NK-92 treated with Interleukin-12 subunit alpha and Interleukin-12 subunit beta, amount 100 ng/mL, for 24 hours (cell line): ENCODE measurements at places on chromosomes 1 and 21.

DNA sequence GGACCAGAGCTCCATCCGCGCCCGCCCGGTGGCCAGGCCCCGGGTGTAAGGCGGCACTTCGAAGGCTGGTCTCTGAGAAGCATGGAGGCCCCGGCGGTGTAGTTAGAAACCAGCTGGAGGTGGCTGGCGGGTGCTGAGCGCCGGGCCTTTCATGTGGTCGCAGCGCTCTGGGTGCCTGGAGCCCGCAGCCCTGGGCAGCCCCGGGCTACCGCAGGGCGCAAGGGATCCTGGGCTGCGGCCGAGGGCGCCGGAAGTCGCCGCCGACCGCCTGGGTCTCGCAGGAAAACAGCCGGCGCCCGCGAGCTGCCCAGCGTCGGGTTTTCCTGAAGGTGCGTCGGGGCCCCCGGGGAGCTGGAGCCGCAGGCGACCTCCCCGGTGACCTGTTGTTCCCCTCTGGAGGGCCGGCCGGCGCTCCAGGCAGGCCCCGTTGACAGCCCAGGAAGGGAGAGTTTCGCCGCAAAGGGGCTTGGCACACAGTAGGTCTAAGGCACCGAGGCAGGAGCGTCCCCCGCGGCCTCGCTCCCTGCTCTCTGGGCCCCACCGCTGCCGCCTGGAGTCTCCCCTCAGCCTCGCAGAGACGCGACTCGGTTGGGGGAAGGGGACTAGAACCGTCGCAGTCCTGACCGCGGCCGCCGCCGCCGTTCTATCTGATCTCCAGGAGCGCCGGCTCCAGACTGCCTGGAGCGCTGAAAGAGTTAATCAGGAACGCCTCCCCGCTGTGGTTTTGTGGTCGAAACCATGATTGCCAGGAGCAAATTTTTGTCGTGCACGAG lies 2.7 kb downstream of the GRHL3 start:
- no peak for DNase-seq

DNA sequence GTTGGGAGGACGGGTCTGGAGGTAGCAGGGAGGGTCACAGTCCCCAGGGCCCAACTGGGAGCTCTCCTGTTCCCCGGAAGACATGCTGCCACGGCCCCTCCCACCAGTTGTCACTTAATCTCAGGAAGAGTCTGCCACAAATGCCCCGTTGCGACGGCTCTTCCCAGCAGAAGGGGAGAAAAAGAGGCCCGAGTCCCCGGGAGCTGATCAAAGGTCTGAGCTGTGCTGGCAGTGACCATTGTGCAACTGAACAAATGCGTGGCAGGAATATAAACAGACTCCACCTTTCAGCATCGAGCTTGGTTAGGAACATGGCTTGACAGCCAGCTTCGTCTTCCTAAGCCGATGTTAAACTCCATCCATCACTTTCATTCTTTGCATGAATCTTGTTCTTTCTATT lies 27.8 kb upstream of the ZBTB21 start:
- DNase-seq: no peak

DNA sequence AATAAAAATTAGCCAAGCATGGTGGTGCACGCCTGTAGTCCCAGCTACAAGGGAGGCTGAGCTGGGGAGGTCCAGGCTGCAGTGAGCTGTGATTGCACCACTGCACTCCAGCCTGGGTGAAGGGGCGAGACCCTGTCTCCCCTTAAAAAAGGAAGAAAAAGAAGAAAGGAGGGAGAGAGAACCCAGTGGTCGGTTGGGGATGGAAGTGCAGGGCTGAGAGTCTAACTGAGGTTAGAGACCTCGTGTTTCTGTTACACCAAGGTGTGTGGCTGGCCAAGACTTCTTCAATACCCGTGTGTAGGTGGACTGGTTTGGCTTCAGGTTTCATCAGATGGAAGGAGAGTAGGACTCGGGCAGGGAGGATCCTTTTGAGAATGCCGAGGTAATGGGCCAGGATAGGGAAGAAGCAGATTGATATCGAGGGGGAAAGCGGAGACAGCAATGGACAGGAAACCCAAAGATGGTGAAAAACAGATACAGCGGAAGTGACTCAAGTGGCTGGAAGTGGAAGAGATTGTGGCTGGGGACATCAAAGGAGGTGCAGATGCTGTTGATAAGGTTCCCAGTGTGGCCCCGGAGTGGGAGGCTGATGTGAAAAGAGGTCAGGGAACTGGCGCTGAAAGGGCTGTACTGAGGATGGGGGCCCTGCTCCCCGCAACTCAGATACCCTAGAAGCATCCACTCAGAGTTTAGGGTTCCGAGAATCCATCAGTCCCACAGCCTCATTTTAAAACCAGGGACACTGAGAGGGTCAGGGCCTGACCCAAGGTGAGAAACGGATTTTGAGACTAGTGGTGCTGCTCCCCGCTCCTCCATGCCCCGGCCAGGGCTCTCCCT lies 681 bp upstream of the UBXN10 start:
- DNase-seq: no peak

DNA sequence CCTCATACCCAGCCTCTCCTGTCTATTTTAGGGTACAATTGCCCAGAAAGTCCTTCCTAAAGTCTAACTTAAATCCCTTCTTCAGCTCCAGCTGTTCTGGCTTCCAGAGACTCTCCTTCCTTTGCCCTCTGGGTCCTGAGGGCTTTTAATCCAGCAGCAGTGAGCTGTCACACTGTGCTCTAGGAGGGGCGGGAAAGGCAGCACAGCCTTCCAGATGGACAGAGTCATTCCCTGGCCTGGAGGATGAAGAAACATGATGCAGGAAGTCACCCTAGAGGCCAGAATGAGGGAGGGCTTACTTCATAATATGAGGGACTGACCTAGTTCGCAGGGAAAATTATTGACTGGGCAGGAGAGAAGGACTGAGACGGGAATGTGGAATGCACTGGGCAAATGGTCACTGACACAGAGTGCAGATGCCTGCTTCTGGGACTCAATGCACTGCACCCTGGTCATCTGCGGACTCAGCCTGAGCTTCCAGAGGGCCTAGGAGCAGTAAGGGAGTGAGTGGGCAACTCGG lies 1.3 kb downstream of the SH2D2A start:
- DNase-seq: no peak

DNA sequence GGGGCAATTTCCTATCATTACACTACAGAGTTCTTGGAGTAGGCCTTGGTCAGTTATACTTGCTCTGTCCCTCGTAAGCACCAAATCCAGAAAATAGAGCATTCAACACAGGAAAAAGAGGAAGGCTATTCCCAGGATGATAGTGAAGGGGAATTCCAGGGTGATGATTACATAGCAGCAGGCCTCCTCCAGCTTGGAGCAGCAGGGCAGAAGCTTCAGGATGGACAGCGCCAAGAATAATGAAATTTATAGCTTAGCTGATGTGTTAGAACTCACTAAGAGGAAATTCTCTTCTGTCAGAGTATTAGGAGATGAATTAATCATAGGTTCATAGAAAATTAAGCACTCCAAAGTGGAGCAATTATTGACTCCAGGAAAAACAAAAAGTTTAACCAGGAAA lies 10.8 kb upstream of the SMAP2 start:
- DNase-seq: no peak

DNA sequence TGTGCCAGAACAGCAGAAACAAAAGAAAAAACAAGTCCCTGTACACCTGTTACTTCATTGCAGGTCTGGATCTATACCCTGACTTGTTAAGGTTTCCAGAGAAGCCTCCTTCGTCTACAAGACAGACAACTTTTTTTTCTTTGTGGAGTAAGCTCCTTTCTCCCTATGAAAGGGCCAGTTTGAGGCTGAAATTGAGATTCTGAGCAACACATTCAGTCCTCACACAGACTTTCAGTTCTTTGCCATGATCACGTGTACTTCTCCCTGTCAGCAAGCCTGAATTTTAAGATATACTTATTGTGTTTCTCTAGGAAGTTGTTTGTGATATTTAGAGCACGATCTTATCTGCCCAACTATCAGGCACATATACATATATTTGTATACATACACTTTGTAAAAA lies 374.0 kb downstream of the NTNG1 start:
- no peak for DNase-seq

DNA sequence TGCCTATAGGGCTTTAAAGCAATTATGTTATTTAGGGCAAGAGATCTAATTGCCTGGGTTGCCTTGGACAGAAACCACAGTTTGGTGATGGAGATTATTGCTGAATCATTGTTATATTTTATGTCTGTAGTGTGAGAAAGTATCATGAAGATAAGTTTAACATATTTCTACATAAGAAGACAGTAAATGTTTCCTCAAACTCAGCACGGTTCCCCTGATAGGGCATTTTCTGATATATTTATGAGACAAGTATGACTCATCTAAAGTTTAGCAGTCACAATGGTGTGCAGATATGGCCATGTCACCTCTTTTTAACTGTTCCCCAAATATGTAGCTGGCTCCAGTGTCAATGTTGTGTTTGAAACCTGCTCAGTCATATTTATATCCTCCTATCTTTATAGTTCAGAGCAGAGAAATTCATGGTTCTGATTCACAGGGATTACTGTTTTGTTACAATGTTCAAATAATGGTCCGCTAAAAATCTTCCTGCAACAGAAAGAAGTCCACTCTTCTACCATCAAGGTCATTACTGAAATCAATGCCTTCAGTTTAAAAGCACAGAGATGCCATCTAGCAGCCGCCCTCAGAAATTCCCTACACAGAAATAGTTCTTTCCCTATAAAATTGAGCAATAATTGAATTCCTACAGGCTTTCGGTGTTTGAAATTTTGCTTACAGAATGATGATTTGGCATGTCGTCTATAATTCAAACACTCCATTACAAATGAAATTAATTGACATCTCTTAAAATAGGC lies 3.7 kb downstream of the OLFM3 start:
- DNase-seq: no peak

GRCh38 chr1:222916100-222916499 lies 101.3 kb downstream of the DISP1 start:
- no peak for DNase-seq

DNA sequence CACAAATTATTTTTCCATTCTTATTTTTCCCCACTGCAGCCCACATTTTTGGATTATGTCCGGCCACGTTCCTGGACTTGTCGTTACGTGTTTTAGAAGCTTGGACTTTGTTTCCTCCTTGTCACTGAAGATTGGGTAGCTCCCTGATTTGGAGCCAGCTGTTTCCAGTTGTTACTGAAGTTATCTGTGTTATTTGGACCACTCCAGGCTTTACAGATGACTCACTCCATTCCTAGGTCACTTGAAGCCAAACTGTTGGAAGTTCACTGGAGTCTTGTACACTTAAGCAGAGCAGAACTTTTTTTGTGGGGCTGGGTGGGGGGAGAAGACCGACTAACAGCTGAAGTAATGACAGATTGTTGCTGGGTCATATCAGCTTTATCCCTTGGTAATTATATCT lies 12.2 kb upstream of the AXDND1 start:
- no peak for DNase-seq

DNA sequence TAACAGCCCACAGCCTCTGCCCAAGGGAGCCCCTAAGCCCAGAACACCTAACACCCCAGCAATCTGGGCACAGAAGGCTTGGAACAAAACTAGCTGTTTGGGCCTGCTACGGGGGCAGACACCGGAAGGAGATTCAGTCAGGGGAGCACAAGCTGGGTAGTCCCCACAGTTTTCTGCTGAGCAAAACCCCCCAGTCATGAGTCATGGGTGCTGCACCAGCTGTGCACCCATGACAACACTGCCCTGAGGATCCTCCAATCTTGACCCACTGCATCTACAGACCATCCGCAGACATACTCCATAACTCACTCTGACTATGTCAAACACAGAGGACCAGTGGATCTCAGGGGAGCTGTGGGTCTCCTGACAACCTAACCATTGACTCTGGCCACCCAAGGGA lies 105.1 kb downstream of the LRIG2 start:
- no peak for DNase-seq
